ENCODE measurements at places on chromosomes 4 and X.

- DNase-seq: no peak
Measured at GRCh38 chr4:107035819-107036583, at the start of gene DKK2. TSS of gene DKK2 (minus strand) at chr4:107036313. CDS start at chr4:107035591, 722 bp downstream.

GRCh38 chrX:119427024-119427794 is 28.1 kb downstream of the SLC25A43 start:
- DNase-seq: no peak

GRCh38 chr4:102733084-102733483 is 27.7 kb downstream of the MANBA start:
- no peak for DNase-seq

DNA sequence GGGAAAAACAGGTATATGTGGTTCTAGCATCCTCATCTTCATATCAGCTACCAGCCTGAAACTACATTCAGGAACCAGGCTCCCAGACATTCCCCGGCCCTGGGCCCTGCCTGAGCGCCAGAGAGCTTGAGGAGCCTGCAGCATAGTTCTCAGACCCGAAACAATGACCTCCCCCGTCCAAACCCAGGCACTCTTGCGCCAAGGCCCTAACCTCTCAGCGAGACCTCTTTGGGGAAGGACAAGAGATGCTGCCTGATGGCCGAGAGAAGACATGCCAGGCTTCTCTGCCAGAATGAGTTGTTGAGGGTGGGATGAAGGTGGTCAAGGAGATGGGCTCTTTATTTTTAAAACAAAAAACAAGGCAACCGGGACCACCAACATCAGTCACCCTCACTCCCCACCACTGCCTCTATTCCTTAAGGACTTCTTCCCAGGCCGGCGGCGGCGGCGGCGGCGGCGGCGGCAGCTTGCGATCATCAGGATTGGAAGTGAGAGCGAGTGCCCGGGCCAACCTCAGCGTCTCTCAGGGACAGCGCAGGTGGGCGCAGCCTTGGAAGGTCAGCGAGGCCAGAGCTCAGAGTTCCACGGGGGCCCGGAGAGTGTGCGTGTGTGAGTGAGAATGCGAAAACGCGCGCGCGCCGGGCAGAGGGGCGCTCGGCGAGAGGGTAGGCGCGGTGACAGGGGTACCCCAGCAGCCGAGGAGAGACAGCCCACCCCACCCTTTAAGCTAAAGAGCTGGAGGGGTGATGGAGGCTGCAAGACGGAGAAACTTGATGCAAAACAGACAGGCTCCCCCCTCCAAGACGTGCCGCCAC is 601 bp downstream of the INPP4B start:
- no peak for DNase-seq

DNA sequence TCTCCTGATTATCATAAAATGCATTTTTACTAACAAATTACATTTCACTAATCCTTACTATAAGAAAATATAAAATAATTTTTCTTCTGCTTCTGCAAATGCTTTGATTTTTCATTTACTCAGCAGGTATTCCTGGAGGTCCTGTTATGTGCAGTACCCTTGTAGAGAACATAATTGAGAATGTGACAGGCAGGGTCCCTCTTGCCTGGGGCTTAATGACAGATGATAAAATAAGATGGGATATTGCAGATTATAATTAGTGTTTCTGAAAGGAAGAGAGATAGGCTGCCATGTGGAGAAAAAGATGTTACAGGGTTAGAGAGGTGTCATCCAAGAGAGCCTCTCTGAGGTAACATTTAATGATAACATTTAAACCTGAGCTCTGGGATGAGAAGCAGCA is 128.9 kb downstream of the MAD2L1 start:
- DNase-seq: no peak

DNA sequence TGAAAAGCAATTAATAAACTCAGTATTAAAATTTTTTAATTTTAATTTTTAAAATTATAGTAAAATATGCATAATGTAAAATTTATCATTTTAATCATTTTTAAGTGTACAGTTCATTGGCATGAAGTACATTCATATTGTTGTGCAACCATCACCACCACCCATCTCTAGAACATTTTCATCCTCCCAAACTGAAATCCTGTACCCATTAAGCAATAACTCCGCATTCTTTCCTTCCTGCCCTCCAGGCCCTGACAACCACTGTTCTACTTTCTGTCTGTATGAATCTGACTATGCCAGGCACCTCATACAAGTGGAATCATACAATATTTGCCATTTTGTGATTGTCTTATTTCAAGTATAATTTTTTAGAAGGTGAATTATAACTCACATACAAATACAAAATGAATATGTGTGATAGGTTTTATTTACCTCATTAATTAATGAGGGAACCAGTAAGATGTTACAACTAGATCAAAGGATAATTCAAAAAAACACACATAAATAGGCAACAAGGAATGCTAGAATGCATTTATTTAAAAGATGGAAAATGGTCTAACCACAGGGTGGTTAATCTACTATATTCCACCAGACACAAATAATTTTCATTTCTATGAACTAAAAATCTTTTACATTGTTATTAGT is 13.1 kb upstream of the AFF1 start:
- DNase-seq: no peak

GRCh38 chr4:86630629-86631028 is 36.5 kb downstream of the PTPN13 start:
- no peak for DNase-seq

DNA sequence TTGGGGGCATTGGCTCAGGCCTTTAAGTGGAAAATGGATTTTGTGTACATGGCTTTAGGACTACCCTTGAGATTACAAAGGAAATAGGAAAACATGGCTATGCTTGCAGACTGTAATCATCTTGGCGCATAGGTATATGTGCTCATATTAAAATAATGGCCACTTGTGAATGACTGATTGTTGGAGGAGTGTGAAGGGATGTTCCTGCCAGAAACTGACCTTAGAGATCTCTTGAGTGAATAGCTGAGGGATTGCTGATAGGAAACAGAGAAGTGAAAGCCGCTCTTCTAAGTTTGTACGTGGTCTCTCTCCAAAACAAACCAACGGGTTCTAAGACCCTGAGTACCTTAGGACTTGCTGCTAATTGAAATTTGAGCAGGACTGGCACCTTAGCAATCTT is 186.0 kb downstream of the MGST2 start:
- no peak for DNase-seq

GRCh38 chr4:81757691-81758090 is 286.0 kb upstream of the RASGEF1B start:
- no peak for DNase-seq

- DNase-seq: no peak
Measured at GRCh38 chr4:33737726-33738125, 2506.6 kb downstream of the ARAP2 start.

- no peak for DNase-seq
Measured at GRCh38 chr4:19579608-19580007, 672.1 kb upstream of the SLIT2 start.

- DNase-seq: no peak
Measured at GRCh38 chr4:29336861-29337260, 1383.3 kb upstream of the PCDH7 start.

GRCh38 chrX:70422851-70423341 is at the start of gene GDPD2:
TSS of gene GDPD2 (plus strand) at chrX:70423314. CDS start at chrX:70424985, 1,671 bp downstream.
- no peak for DNase-seq

- no peak for DNase-seq
Measured at GRCh38 chr4:55910140-55910539, 38.6 kb upstream of the CEP135 start.

- DNase-seq: no peak
Measured at GRCh38 chrX:115589419-115589818, 28.4 kb downstream of the PLS3 start.

DNA sequence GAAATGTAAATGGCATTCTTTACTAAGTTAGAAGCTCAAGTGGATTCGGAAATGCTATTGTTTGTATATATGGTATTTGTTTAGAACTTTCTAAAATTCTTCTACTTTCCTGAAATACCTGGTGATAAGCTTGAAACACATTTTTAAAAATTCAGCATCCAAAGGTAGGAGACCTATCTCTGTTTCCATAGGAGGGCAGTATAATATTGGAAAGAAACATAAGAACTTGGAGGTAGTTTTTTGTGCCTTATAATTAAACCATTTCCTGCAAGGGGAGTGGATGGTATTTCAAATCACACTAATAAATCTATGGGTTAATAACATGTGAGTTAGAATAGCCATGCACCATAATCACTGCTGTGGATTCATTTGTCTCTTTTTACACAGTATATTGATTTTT is 217.4 kb upstream of the AADAT start:
- DNase-seq: no peak

GRCh38 chr4:1991087-1991486 is 17.7 kb downstream of the NELFA start:
- no peak for DNase-seq

DNA sequence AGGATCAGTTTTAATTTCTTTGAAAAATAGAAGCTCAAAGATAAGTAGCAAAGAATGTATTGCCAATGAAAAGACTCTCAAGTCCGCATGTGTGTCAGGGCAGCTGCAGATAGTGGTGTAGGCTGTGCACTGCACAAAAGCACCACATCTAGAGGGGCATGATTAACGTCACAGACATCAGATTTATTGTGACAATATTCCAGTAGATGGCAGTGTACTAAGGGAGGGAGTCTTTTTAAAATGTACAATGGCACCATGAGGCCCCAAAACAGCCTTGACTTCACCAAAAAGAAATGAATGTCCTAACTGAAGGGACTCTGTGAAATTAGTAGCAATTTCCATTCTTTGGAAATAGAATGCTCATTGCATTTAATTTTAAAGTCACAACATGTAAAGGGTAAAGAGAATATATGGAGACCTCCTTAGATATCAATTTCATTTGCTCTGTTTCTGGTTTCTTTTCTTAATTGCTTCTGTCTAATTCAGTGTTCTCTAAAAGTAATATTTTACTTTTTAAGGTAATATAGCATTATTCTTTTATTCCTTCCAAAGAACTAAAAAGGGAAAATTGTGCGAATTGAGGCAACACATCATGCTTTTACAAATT is 98.4 kb downstream of the ZNF827 start:
- peak; percentile 23 for DNase-seq

GRCh38 chr4:163966612-163967011 is 472.1 kb downstream of the TMA16 start:
- DNase-seq: no peak

GRCh38 chr4:183658362-183659028 is 490 bp downstream of the RWDD4 start:
- no peak for DNase-seq

- no peak for DNase-seq
Measured at GRCh38 chrX:29762006-29762405, 453.4 kb upstream of the MAGEB2 start.

DNA sequence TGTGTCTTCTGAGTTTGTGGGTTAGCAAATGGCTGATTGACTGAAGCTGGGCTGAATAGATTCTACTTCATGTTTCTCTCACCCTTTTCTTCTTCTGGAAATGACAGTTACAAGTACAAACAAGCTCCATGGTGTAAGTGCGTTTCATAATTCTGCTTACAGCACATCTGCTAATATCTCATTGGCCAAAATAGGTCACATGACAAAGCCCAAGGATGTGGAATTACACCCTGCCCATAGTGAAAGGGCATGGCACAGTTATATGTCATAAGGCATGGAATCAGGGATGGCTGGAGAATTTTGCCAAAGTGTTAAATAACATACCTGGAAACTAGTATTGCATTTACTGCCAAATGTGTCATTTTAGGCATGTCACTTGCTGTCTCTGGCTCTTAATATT is 327.2 kb downstream of the NKX6-1 start:
- no peak for DNase-seq

DNA sequence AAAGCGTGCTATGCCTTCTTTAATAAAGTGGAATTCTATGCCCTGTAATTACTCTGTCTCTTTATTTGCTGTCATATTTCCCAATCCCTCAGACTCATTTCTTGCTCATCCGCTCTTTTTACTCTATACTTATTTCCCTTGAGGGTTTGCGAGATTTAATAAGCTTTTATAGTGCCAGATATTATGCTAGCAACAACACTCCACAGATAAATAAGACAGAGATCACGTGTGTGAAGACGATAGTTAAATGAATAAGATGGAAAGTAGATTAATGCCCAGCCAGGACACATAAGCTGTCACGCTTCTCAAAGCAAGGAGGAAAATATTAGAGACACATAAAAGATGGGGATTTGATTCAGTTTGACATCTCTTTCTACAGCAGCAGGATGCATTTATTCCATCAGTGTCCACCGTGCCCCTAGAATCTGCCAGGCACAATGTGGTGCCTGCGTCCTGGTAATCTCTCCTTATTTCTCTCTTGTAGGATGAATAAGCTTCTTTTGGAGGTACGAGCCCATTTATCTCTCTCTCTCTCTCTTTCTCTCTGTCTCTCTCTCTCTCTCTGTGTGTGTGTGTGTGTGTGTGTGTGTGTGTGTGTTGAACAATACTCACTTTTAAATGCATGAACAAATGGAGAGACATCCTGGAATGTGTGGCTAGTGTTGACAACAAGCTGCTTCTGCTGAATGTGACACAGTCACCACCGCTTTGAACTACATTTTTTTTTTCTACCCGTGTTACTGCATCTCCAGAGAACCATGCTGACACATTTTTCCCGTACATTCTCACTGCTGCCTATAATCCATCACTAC is 48.2 kb downstream of the TMEM156 start:
- no peak for DNase-seq

- DNase-seq: no peak
Measured at GRCh38 chrX:100720301-100720700, 11.6 kb downstream of the SYTL4 start.

DNA sequence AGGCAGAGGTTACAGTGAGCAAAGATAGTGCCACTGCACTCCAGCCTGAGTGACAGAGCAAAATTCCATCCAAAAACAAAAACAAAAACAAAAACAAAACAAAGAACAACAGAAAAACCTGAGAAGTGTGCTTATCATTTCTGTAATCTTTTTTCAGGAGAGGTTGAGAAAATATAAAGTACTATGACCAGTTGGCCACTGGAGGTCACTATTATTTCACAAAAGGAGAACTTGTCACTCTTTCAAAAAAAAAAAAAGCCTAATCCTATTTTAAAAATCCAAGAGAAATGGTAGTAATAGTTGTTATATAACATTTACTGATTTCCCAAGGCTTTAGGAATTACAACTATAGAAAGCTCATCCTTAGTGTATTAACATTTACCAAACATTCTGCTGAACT is 24.9 kb upstream of the RNF150 start:
- DNase-seq: no peak

GRCh38 chr4:71872767-71873415 is 89.0 kb upstream of the GC start:
- no peak for DNase-seq

GRCh38 chrX:46573892-46574773 is 568 bp downstream of the CHST7 start:
- peak; percentile 67 for DNase-seq

- peak; percentile 32 for DNase-seq
Measured at GRCh38 chrX:154436983-154437752, at the start of gene GDI1. TSS of gene GDI1 (plus strand) at chrX:154437154. CDS start at chrX:154437255, 101 bp downstream.

DNA sequence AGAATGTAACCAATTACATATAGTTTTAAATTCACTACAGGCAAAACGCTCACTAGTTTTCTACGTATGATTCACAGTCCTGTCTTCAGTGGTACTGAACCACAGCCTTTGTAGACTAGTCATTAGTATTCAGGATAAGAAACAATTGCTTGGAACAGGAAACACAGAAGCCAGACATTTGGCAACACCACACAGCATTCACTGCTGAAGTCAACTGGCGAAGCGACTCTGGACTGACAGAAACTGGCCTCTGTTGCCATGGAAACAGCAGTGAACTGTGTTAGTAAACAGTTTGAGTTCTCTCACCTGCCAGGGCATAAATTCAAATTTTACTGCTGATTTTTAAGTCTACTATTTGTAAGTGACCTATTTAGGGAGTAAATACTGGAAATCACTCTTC is 57.6 kb downstream of the MAPK10 start:
- DNase-seq: no peak
